AG04450 (cell line): ENCODE measurements at places on chromosomes 4 and X.

DNA sequence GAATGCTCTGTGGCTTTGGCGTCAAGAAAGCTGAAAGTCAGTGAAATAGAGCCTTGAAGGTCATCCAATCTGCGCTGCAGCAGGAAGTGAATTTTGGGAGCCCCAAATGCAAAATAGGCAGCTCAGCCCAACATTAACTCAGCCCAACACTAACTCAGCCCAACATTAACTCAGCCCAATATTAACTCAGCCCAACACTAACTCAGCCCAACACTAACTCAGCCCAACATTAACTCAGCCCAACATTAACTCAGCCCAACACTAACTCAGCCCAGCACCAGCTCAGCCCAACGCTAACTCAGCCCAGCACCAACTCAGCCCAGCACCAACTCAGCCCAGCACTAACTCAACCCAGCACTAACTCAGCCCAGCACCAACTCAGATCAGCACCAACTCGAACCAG is 71.5 kb downstream of the SORBS2 start:
- no peak for DNase-seq

DNA sequence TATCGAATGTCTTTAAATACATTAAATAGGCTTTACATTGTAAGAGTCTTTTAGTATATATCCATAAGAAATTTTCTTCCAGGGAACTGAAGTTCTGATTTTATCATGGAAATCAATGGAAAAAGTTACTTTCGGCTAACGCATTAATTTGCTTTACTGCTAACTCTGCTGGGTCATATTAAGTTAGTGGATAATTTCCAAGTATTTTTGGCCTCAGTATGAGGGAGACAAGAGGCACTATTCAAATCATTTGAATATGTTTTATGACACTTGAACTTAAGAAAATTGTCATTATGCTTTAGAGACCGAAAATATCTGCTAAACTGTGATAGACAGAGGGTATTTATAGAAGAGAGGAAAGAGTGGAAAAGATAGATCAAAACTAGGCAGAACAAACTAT is 237.5 kb downstream of the PCDH7 start:
- no peak for DNase-seq

GRCh38 chr4:32890398-32890797 is 2170.2 kb downstream of the PCDH7 start:
- DNase-seq, result no peak

GRCh38 chr4:132269303-132269990 is 879.6 kb upstream of the PCDH10 start:
- no peak for DNase-seq

- no peak for DNase-seq
Observed at GRCh38 chr4:41512136-41512535, 25.8 kb upstream of the LIMCH1 start.

DNA sequence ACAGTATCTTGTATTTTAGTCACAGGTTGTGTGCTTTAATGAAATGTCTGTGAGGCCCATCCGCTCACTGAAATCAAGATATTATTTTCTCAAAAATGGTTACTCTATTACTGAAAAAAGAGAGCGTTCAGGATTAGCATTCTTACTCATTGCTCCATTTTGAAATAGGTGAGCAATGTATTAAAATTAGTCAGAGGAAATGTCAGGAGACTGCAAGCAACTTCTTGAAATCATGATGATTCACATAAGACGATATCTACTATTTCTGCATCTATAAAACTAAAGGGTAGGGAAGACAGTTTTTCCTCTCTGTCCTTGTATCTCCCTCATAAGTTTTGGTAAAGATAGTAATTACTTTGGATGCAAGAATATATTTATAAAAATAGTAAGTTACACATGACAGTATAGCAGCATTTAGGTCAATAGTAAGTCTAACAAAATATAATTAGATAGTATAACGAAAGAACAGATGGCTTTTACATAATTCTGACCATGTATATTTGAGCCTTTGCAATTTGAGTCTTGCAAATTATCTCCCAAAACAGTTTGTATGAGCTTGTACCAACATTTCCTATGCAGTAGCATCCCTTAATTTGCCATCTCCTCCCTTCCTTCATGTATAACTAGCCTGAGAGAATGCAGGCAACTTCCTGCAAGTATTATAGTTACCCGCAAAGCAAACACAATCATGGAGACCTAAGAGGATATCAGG is 937.8 kb downstream of the PCDH7 start:
- DNase-seq, result no peak

- DNase-seq, result no peak
Observed at GRCh38 chr4:24451870-24452269, 132.5 kb downstream of the DHX15 start.

GRCh38 chr4:102399021-102399420 is 53.7 kb upstream of the SLC39A8 start:
- DNase-seq, result no peak

DNA sequence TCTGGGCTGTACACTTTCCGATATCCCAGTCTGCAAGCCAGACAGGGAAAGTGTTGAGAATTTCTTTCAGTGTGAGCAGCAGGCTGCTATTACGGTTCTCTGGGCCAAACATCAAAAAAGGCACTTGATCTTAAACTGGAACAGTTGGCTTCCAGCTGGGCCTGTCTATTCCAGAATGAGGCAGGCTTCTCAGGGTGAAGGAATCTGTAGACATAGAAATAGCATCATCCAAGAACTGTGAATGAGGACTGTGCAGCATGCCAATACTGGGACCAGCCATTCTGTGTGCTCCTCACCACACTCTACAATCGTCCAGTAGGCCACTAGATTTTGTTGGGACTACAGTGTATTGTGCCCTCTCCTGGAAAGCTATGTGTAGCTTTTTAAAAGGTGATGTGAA is 31.1 kb downstream of the ART3 start:
- DNase-seq, result no peak

- peak; percentile 79 for DNase-seq
Observed at GRCh38 chr4:38132107-38132673, 172.0 kb downstream of the PTTG2 start.

GRCh38 chrX:103565197-103565596 is 20.1 kb upstream of the TCEAL4 start:
- no peak for DNase-seq

GRCh38 chr4:145324161-145324560 is 143.8 kb upstream of the OTUD4 start:
- DNase-seq, result no peak

DNA sequence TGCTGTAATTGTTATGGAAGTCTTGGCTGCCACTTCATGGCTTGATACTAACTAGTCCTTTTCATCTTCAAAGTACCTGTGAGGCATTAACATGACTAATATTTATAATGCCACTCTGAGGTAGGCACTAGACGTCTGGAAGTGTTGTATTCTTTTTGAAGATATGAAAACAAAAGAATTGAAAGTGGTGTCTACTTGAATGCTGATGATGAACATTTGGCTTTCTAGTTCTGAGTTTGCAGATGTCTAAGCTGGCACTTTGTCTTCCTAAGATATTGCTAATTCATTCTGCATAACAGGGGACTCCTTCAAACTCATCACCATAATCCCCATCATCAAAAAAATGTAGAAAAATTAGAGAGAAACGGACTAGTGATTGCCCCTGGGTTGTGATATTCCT is 41.6 kb upstream of the HAND2 start:
- DNase-seq, result no peak

GRCh38 chr4:135249024-135249423 is 1047.4 kb upstream of the PABPC4L start:
- no peak for DNase-seq

GRCh38 chr4:112813790-112814189 is 176.8 kb downstream of the LARP7 start:
- peak; percentile 4 for DNase-seq

DNA sequence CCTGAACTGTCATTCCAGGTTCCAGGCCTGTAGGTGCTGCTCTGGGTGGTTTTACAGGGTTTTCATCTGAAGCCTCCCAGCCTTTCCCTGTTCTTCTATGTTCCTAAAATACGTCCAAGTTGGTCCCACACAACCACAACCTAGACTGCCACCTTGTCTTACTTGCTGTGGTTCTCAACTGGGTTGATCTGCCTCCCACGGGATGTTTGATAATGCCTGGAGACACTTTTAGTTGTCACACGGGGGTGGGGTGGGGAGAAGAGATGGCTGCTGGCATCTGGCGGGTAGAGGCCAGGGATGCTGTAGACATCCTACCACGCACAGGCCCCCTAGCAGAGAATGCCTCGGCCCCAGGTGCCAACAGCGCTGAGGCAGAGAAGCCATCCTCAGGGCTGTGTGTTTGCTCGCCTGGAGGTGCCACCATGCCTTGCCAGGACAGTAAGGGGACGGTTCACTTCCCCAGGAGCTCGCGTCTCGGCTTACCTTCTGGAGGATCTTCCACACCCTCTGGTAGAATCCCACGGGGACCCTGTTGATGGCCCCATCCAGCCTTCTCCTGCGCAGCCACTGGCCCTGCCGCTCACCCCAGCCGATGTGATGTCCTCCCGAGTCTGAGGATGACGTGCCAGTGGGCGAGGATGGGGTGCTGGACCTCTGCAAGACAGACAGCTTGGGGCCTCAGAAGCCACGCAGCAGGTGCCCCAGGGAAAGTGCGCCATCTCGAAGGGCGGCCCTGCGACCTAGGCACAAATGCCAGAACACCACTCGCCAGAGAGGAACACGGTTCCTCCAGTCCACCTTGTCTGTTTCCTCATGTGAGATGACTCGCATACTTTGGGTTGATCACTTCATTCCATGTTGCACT is 87.0 kb downstream of the PHKA2 start:
- no peak for DNase-seq

DNA sequence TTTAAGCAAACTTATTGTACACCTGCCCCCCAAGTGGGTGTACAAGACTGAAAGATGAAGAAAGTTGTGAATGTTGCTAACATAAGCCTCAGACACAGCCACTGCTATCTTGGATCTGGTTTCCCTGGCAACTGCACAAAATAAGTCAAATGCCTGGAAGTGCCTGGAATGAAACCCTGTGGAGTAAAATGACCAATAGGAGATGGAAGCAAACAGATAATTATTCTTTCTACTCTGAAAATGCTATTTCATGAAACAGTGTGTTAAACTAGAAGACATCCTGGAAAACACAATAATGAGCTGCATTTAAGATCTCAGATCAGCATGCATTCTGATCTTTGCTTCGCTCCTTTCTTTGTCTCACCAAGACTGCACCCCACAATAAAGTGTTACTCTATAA is 1016.0 kb downstream of the ARAP2 start:
- no peak for DNase-seq

- no peak for DNase-seq
Observed at GRCh38 chrX:129318375-129318774, 204.9 kb downstream of the SMARCA1 start.

DNA sequence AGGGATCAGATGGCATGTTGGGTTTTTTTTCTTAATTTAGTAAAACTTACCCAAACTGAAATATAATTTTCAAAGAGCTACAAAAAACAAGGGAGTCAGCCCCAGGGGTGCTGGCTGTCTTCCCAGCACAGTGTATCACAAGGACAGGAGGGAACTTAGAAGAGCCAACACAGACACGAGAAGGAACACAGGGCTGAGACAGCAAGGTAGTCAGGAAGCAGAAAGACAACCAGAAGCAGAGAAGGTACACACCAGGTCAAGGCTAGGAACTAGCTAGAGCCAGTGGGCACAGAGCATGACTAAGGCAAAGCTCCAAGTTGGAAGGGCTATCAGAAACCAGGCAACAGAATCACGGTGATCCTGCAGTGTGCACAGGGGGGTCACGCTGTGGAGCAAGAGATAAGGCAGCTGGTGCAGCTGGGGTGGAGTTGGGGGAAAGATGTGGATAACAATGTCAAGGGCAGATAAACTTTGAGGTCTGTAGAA is 168.7 kb downstream of the NR3C2 start:
- no peak for DNase-seq

- DNase-seq, result no peak
Observed at GRCh38 chr4:99507762-99508161, 3.1 kb upstream of the C4orf17 start.

DNA sequence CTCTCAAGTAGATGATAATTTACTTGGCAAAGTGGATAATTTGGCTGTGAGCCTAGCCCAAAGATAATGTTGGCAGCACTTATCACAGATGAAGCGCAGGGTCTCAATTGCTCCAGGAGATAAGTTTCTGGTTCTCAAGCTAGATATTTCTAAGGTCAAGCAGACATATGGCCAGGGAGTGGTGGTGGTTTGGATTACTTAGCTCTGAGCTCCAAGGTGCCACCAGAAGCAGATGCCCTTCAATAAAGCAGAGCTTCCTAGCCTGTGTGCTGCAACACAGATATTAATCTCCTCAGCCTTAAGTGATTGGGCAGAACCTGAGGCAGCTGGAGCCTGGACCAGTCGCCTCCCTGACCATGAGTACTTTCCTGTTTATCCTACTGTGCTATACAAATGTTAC is 79.2 kb upstream of the NALF2 start:
- no peak for DNase-seq

DNA sequence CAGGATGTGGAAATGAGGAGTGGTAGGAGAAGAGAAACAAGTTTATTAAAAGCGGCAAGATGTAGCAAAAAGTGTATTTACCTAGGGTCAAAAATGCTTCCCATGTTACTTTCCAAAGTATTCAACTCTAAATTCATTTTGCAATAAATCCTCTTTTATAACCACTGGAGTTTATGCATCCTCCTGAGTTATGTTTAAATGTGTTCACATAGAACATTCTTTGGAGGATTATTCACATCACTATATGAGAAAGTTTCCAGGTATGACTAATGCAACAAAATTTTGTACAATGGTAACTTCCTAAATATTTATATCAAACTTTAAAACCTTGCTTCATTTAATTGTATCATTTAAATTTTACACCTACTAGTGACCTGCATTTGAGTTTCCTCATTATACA is 870.6 kb upstream of the SLIT2 start:
- DNase-seq, result peak; percentile 57

GRCh38 chr4:1249731-1250526 is 999 bp upstream of the CTBP1 start:
- no peak for DNase-seq

- DNase-seq, result no peak
Observed at GRCh38 chr4:55444827-55445226, 49.1 kb downstream of the TMEM165 start.

- no peak for DNase-seq
Observed at GRCh38 chr4:76116821-76117220, 31.4 kb downstream of the NUP54 start.

DNA sequence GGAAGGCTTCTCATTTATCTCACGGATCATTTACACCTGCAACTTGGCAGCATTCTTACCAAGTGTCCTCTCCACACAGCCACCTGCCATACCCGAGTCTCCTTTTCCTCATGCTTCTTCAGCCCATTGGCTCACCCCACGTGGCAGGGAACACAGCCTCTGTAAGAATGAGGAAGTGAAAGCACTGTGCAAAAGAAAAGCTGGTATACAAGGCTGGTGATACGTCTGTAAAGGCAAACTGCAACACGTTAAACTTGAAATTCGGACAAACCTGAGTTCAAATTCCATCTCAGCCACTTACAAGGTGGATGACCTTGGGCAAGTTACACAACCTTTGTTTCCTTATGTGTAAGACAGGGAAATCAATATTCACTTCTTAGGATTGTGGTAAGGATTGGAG is 164.0 kb upstream of the RASGEF1B start:
- no peak for DNase-seq
